Right lung (tissue), 10 donors: ENCODE measurements at places on chromosomes 7 and 10.

- DNase-seq = no peak
Observed at GRCh38 chr7:110922906-110923305, 168.0 kb upstream of the LRRN3 start.

GRCh38 chr7:133510326-133511055 is 257.6 kb downstream of the EXOC4 start:
- DNase-seq = no peak

GRCh38 chr10:35876248-35876647 is 234.2 kb upstream of the FZD8 start:
- DNase-seq = no peak

DNA sequence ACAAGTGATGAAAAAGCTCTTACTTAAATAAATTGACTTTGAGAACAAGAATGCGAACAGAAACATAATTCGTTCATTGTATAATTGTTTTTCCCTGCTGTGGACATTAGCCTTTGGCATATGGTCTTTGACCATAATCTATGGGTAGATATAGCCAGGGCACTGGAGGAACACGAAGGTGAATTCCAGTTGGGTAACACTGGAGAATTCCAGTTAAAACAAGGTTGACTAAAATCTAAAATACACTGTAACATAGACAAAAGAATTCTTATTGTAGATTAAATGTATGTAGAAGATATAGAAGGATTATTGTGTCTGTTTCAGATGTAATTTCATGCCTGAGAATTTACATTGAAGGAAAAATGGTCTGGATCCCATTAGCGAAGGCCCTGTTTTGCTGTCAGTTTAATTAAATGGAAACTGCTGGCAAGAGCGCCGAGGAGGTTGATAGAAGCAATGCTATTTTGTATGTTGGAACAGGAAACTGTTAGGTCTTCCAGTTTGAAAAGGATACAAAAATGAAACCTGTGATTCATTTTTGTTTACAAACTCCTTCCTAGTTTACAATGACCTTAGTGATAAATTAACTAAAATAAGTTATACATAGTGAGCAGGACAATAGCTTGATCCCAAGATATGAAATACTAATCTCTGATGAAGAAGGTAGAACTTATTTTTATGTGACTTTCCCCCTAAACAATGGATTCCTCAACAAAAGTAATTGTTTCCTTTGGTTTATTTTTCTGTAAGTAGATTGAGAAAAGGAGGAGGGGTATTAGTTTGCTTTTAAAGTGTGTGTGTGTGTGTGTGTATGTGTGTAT is 68.9 kb downstream of the ARID5B start:
- DNase-seq = no peak

GRCh38 chr7:127650847-127651555 is 993 bp upstream of the SND1 start:
- DNase-seq = no peak

GRCh38 chr10:12665501-12665900 is 316.2 kb downstream of the CAMK1D start:
- no peak for DNase-seq

- DNase-seq = no peak
Observed at GRCh38 chr7:70926666-70927065, 205.3 kb upstream of the GALNT17 start.

GRCh38 chr7:96388620-96389383 is 66.9 kb upstream of the SLC25A13 start:
- DNase-seq = no peak
